ENCODE measurements at places on chromosomes 7 and 10.

DNA sequence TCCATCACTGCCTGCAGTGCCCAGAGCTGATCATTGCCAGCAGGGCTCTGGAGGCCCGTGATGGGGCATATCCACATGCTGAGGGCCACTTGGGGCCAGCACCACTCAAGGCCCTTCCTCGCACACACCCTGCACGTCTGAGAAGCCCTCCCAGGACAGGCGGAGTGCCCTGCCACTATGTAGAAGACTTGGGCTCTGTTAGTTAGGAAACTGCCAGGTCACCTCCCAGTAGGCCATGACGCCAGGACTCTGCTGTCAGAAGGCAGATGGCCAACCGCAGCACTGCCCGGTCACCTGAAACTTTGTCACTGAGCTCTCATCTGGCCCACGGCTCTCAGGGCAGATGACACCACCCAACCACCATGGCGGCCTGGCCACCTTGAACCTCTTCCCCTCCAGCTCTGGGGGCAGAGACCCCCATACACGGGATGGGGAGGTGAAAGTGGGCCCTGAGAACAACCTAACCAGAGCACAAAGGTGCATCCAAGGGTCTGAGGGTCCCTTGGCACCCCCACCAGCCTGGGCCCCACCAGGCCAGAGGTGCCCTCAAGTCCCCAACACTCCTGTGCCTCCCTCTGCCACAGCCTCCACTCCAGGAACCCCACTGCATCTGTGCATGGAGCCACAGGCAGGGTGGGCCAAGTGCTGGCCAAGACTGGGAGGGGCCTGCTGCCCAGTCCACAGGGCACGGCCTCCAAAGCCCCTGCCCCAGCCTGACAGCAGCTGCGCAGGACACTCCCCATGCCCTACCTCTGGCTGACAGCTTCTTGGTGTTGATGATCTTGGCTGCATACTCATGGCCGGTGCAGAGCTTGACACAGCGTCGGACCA is 41.8 kb downstream of the CAMK2B start:
- no peak for DNase-seq

DNA sequence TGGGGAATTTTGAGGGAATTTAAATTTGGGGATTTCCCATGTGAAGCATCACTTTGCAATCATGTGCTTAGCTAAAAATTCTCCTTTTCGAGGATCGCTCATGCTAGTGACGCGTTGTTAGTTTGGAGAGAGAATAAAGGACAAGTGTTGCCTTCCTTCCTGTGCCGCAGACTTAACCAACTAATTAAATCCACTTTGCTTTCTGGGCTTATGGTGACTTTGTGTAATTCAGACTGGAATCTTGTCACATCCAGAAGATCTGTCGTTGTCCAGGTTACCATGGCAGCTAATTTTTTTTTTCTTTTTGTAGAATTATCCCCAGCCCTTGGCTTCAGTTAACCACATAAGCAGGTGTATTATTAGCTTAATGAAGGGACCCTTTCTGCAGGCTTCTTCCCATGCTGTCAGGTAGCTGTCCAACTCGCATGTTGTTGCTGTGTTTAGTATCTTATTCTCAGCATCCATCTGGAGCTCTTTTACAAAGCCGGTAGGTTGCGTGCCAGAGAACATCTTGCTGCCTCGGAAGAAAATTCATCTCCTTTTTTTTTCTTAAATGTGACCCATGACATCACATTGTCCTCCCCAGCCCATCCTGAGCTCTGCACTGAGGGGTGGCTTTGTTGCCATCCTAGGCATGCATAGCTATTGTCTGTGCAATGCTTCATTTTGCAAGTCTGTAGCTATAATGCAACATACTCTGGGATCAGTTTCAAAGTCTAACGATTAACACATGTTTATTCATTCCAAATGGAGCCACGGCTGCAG is 47.2 kb upstream of the NRP1 start:
- DNase-seq: no peak

- no peak for DNase-seq
Measured at GRCh38 chr7:128041203-128041602, 10.0 kb upstream of the LRRC4 start.

DNA sequence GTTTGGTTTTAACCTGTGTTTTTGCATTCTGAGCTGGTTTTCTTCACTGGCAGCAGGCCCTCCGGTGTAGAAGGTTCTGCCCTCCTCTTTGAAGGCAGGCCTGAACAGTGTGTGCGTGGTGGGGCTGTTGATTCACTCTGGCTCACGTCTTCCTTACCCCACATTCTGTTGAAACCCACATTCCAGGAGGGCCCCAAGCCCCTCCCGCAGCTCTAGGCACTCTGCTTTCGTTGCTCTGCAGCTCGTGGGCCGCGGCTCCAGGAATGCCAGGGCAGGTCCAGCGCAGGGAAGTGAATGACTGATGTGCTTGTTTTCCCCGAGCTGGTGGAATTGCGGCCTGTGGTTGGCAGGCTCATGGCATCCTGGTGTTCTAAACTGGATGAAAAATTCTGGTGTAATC is 49.0 kb downstream of the HTRA1 start:
- no peak for DNase-seq
